ENCODE measurements at places on chromosomes 5 and 9. TPM values are rescaled to one million over a fixed set of nuclear protein-coding genes. Genes with fewer than 3 reads are reported as not detected.

DNA sequence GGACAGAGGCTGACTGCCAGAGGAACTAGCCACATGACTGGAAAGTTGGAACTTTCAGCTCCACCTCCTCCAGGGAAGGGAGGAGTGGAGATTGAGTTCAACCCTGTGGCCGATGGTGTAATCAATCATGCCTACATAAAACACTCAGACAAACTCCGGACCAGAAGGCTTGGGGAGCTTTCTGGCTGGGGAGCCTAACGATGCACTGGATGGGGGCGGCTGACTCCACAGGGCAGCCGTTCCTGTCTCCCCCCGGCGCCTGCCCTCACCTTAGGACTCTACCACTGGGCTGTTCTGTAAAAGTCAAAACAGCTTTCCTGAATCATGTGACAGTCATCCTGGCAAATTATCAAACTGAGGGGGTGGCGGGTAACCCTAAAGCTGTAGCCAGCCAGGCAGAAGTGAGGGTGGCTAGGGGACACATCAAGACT lies 58.0 kb downstream of the GOLM1 start:
- DNase-seq = no peak

- DNase-seq = no peak
Observed at GRCh38 chr5:2169850-2170760, 287.4 kb upstream of the IRX4 start.

DNA sequence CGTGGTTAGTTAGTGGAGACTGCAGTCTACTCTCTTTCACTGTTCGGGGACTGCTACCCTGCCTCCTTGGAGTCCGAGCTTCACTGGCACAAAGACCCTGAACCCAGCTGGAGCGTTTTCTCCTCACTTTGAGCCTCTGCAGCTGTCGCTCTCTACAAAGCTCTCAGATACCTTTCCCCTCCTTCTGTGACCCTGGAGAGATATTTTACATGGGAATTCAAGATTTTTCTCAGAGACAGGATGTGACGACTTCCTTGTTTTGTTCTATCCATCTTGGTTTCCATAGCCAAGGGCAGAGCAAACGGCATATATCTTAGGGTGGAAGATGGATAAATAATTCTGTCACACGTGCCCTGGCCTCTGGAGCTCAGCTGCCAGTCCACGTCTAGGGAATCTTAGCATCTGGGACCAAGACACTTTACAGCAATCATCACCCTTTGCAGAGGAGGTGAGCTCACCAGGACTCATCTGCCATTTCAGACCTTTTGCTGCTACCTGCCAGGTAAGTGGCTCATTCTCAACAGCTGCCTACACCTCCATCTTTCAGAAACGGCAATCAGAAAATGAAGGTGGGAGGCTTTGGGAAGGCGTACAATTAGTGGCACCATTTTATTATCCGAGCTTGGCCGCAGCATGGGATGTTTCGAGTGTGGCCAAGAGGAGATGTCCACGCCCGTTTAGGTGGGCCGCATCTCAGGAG lies at the start of gene BTNL9:
Gene BTNL9, plus strand, starts transcription at position 336 of the 700 bp plus-strand sequence. CDS start 5,224 bp downstream, outside the sequence.
- no peak for DNase-seq

DNA sequence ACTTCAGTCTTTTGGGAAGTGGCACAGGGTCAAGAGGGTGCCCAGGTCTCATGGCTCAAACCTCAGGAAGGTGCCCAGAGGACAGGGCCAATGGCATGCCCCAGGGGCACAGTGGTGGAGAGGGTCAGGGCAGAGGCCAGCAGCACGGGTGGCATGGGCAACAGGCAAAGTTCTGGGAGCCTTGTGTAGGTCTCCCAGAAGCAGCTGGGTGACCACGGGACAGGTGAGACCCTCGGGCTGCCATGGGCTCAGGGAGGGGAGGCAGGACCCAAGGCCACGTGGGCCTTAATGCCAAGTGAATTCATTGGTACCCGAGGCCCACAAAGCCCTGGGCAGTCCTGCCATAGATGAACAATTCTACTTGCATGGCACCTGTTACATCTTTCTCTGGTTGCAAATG lies 72.4 kb upstream of the ADAMTS2 start:
- no peak for DNase-seq

DNA sequence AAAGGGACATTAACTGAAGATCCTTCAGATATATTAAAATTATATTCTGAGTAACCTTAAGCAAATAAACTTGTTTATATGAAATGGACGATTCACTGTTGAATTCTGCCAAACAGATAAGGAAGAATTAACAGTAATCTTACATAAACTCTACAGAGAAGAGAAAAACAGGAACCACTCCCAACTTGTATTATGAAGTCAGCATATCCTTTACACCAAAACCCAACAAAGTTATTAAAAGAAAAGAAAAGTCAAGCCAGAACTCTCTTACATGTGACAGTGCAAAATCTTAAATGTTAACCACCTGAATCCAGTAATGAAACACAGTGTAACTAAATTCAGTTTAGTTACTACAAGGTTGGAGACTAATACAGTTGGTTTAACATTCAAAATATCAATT lies 185.8 kb downstream of the DEPDC1B start:
- no peak for DNase-seq

GRCh38 chr5:150723845-150724244 lies 23.0 kb upstream of the RBM22 start:
- no peak for DNase-seq

GRCh38 chr5:58498340-58498942 lies 7.2 kb downstream of the GAPT start:
- DNase-seq = no peak

DNA sequence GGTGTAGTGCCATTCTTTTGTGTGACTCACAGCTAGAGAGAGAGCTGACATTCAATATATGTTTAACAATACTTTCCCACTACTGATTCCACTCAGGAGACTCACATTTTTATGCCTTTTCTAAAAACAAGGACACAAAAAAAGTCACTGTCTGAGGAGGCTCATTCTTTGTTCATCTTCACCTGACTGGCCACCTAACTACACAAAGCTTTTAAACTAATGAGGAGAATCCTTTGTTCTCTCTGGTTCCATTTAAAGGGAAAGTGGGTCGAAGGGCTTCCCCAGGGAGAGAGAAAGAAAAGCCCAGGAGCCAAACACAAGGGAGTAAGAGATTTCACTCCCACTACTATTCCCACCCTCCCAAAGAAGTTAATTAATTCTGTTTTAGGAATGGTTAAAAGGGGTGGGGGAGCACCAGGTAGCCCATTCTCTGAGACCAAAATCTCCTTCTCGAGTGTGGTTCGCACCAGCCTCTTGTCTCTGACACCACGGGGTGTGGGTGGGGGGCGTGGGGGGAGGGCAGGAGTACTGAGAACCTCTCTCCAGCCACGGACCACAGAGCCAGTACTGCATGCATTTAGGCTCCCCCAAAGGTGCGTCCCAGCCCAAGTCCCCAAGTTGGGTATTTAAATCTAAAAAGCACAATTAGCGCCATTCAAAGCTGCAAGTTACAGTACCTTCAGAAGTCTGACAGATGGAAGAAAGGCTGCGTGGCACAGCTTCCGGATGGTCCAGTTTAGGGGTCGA lies 747 bp downstream of the TRPM3 start:
- DNase-seq = no peak

DNA sequence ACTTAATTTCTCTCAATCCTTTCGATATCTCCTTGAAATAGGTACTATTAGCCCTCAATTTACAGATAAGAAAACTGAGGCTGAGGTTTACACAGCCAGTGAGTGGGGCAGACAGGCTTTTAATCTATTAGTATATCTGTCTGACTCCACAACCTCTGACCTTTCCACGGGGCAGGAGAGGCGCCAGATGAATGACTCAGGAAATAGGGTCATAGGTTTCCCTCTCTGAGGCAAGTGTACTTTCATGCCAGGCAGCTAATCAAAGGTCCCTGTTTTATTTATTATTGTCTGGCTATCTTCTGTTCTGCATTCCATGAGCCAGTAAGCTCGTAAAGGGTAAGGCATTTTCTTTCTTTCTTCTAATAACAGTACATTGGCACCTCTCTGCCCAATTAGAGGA lies 79.6 kb upstream of the KLF4 start:
- DNase-seq = no peak

DNA sequence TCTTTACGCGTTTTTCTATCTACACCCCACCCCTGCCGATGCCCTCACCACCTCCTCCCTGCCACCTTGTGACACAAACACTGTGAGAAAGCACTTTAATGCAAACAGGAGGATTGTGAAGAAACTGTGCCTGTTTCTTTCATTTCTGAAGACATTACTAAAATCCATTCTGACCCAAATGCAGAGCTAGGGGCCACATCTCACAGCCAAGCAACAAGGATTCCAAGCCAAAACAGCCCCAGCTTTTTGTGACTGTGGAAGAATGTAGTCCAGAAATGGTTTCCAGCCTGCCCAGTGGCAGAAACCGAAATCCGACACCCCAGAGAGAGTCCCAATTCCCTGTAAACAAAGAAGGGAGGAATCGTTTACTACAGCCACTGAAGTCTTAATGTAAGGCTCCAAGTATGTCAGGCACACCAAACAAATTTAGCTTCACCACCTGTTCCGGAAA lies 190.9 kb downstream of the TTC39B start:
- no peak for DNase-seq

DNA sequence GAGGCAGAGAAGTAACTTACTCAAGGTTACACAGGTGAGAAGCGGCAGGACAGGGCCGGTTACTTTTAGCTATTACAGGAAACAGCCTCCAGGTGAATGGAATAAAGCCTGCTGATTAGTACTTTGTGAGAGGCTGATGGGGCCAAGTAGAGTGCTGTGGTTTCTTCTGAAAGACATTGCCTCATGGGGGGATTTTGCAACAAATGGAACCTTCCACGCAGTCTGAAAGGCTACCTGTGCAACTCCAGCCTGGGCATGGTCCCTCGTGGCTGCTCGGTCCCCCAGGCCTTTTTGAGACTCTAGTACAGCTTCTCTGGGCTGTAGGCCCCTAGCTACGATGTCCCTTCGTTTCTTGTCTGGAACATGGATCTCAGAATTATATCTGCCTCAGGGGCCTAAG lies 2.0 kb downstream of the TMEM268 start:
- DNase-seq = no peak

DNA sequence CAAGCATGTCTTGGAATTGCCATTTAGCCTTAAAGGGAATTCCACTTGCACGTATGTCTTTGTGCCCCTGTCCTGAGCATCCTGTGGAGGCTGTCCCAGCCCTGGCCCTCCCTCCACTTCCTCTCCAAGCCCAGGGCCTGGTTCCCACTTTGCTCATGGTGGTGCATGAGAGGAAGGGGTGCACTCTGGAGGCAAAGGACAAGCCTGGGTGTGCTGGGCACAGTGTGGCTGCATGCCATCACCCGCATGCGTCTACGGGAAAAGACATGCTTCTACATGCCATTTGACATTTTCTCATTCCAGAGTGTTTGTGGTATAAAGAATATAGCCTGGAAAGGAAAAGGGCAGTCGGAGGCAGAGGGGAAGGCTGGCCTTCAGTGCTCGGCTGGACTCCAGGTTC lies 7.2 kb upstream of the IRX2 start:
- DNase-seq = no peak

GRCh38 chr9:98968601-98969337 lies 25.1 kb downstream of the COL15A1 start:
- DNase-seq = no peak

DNA sequence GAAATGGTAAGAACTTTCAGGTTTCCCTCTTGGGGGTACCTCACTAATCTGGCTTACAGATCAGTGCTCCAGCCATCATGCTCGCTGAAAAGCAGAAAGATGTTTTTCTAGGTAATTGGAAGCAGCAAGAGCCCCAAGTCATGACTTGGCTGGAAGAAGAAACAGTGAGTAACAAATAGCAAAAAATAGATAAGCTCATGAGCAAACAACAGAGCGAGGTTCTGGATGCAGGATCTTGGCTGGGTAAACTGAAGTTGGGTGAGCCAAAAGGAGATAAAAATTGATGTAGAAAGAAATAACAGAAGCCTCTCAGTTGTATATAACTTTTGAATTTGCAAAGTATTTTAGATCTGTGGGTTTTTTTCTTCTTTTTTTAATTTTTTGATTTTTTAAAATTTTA lies 110.1 kb downstream of the INSYN2B start:
- no peak for DNase-seq

GRCh38 chr5:66039296-66039695 lies 104.8 kb upstream of the SREK1 start:
- no peak for DNase-seq

DNA sequence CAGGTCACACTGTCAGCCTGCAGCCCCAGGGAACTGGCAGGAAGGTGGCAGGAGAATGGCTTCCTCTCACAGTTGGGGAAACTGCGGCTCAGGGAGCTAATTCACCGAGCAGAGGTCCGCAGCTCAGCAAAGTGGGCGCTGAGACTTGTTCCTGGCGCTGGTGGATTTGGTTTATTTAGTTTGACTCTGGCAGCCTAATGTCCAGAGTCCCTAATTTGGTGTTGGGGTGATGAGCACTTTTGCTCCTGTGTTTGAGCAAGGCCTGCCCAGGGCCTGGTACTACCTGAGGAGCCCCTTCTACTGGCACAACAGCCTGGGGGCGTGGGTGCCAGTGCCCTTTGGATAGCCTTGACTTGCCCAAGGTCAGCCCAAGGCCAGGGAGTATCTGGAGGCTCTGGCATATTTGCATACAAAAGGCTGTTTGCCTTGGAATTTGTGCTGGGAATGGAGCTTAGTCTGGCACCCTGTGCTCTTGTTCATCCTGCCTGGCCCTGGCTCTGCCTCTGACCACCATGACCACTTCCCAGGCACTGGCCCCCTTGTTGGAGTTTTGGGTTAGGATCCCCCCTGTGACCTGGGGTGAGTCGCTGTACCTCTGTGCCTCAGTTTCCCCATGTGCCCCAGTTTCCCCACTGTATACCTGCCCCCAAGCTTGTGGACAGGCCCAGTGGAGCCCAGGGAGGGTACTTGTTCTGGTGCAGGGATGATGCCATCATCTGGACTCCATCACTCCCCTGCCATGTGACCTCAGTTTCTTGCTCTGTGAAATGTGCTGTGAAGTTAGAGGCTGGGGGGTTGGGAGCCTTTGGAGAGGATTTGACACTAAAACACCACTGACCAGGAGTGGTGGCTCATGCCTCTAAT lies 1.4 kb downstream of the SUSD3 start:
- DNase-seq = no peak

DNA sequence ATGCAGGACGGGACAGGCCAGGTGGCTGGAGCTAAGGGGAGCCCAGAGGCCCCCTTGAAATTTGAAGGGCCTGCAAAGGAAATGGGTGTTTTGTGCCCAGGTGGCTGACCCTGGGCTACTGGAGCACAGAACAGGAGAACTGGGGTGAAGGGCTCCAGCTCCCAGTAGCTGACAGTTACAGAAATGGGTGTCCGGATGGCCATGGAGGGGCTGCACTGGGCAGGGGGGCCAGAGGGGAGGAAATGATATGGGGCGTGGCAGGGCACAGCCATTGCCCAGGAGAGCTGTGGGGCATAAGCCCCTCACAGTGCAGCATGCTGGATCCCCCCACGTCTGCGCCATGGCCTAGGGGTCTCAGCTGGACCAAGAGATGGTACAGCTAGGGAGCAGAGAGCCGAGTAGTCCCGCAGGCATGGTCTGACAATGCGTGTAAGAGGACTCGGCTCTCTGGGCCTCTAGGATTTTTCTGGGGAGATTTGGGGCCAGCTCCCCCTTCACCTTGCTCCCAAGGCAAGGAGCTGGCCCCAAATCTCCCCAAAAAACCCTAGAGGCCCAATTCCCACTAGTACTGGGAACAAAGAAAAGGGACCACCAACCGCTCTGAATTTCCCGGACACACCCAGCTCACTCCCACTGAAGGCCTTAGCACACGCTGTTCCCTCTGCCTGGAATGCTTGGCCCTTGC lies 7.9 kb upstream of the CARD19 start:
- no peak for DNase-seq

The TXNDC8 gene
- not detected for total RNA-seq

The ACTBL2 gene
- total RNA-seq = not detected

The ATG12 gene
- 97.5 TPM for total RNA-seq

The CCDC187 gene
- 8.2 TPM for total RNA-seq

The HMHB1 gene
- total RNA-seq = not detected

The ABO gene
- total RNA-seq = not detected

All from B cell (primary cell).